ENCODE measurements at places on chromosomes 4 and X.

DNA sequence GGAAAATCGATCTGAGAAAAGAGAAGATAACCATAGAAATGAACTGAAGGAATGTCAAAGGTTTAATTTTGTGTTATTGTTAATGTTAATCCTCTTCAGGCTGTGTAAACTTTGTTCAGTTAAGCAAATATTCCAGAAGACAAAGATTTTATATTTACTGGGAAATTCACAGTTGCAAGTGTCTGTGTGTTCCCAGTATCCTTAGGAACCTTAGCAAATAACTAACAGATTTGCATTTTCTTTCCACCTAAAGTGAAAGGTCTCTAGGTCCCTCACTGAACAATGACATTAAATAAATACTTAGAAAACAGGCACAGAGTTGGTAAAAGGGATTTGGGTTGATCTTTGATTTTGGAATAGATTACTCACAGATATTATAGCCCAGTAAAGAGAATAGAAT is 324.7 kb downstream of the C4orf33 start:
- DNase-seq: no peak

DNA sequence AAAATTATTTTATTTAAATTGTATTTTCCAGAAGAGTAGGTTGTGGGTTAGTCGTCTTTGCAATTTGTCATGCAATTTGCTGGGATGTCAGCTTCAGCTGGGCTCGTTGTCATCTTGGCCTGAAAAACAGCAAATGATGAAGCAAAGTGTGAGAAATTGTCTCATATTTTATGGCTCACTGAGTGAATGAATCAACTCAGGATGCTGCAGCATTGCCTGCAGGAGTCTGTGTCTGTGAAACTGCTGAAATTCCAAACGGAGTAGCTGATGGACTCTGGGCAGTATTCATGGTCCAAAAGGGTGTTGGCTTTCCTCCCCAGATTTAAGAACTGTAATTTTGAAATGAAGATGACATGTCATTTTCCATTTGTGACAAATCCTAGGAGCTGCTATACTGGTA is 37.2 kb downstream of the CXCL8 start:
- no peak for DNase-seq

DNA sequence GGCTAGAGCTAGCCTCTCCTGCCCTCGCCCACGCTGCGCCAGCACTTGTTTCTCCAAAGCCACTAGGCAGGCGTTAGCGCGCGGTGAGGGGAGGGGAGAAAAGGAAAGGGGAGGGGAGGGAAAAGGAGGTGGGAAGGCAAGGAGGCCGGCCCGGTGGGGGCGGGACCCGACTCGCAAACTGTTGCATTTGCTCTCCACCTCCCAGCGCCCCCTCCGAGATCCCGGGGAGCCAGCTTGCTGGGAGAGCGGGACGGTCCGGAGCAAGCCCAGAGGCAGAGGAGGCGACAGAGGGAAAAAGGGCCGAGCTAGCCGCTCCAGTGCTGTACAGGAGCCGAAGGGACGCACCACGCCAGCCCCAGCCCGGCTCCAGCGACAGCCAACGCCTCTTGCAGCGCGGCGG is at the start of gene AR:
Gene AR, plus strand, starts transcription at position 204 of the 400 bp plus-strand sequence. CDS start 1,126 bp downstream, outside the sequence.
- no peak for DNase-seq

GRCh38 chrX:3706481-3706880 is 7.0 kb downstream of the PRKX start:
- no peak for DNase-seq

GRCh38 chr4:185053746-185054145 is 35.5 kb downstream of the HELT start:
- DNase-seq: no peak

DNA sequence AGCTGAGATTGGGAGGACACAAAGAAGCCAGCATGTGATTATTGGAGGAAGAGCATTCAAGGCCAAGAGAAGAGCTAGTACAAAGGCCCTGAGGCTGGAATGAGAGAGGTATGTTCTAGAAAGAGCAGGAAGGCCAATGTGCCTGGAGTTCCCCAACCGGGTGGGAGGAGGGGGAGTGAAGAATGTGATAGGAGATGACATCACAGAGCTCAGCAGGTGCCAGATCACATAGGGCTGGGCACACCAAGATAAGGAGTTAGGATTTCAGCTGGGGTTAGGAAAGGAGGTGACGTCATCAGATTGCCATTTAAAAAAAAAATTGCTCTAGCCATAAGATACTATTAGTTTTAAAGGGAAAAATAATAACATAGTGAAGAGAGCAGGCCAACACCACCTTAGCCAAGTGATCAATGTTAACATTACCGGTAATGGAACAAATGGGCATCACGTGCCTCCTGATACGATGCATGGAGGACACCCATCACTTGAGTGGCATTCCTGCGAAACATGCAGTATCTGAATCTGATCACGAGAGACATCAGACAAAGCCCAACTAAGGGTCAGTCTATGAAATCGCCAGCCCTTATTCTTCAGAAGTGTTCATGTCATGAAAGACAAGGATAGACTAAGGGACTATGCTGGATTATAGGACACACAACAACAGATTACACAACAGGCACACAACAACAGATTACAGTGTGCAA is 344.3 kb downstream of the BCOR start:
- no peak for DNase-seq

DNA sequence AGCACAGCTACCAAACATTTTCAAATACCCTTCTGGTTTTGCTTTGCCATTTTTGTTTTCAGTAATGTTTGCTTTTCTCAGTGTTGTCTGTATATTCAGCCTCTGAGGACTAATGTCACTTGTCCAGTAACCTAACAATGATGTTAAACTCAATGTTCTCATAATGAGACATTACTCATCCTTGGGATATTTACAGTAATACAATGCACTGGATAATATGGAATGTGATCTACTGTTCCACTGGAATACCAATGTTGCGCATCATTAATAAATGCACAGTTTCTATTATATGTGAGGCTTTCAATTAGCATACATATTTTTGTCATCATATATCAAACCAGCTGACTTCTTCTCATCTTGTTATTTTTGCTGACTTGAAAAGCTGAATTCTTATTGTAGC is 259.1 kb downstream of the SH2D1A start:
- no peak for DNase-seq

DNA sequence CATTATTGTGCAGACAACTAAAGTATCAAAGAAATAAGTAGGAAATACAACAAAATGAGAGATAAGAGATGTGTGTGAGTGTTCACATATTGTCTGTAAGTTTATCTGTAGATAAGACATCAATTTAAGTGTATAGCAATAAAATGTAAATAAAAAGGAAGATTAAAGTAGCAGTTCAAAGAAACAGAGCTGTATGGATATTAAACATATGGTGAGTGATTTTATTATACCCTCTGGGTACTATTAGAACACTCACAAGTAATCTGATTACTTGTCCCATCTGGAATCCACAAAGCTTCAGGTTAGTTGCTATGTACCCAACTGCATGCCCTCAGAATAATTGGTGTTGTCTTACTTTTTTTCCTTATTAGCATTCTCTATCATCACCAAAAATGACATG is 747.9 kb upstream of the ADGRL3 start:
- no peak for DNase-seq

Measured in stimulated activated CD4-positive, alpha-beta T cell treated with anti-CD3 and anti-CD28 coated beads, Interleukin-12 subunit alpha, Interleukin-12 subunit beta, amount 100 ng/mL, for 4 hours (primary cell).